ENCODE measurements at places on chromosomes 1 and 21.

- DNase-seq = no peak
These were observed 292.8 kb downstream of the DISC1 start for GRCh38 chr1:231919239-231919885.

DNA sequence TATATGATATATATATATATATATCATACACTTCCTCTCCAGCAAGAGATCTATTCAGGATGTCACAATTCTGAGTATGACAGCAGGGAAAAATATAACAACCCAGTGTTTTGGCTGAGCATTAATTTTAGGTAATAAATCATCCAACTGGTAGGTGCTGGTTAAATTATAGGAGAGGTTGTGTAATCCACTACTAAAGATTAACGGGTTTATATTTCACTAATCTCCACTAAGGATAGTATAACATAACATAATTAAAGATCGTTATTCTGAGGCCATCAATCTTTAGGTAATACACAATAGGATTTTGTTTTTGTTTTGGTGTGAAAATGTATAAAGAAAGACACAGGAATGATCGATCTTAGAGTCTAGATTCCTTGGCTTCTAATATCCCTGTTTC is 102.2 kb downstream of the COQ8A start:
- DNase-seq = no peak

DNA sequence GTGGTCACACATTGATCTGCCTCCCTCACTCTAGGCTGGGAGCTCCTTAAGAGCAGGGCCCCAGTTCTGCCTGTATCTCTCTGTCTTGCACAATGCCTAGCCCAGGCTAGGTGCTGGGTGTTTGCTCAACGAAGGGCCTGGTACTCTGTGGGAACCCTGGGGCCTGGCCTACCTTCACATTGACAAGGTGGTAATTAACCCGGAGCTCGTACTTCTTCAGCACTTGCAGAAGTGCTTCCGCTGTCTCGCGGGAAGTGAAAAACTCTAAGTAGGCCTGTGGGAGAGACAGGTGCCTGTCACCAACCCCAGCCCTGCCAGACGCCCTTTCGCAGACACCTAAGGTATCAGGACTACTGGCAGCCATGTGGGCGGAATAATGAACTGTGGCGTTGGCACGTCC is 13.7 kb downstream of the MTHFR start:
- no peak for DNase-seq

- DNase-seq = no peak
These were observed 648 bp downstream of the FAM76A start for GRCh38 chr1:27726173-27727044.

- no peak for DNase-seq
These were observed 1.5 kb upstream of the NR0B2 start for GRCh38 chr1:26915204-26915842.

DNA sequence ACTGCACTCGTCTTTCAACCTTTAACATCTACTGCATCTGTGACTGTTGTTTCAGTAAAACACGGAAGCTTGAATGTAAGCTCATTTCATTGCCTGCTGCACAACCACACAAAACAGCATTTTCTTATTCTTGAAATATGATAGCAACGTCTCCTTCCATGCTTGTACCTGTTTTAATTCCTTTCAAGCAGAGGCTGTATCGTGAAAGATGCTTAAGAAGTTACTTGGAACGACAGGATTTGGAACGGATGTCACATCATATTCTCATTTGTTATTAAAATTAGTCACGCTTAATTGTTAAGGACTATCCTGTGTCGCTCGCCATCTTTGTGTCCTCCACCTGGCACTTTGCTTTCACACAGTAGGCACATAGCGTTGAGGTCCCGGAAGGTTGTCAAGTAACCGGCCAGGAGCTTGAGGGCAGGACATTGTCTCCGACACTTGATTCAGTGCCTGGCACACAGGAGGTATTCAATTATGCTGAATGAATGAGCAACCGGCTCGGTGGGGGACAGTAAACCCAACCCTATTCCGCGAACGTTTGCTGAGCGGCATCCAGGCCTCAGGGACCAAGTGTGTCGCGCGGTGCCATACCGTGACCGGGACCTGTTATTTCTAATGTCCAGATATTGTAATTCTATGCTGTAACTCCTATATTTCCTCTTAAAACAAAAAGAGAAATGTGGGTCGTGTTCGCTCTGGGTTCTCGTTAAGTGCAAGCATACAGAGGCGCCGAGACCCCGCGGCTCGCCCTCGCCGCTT is 499 bp upstream of the SH3GLB1 start:
- DNase-seq = peak; percentile 8

- no peak for DNase-seq
These were observed 44.4 kb upstream of the LCE5A start for GRCh38 chr1:152466217-152466616.

DNA sequence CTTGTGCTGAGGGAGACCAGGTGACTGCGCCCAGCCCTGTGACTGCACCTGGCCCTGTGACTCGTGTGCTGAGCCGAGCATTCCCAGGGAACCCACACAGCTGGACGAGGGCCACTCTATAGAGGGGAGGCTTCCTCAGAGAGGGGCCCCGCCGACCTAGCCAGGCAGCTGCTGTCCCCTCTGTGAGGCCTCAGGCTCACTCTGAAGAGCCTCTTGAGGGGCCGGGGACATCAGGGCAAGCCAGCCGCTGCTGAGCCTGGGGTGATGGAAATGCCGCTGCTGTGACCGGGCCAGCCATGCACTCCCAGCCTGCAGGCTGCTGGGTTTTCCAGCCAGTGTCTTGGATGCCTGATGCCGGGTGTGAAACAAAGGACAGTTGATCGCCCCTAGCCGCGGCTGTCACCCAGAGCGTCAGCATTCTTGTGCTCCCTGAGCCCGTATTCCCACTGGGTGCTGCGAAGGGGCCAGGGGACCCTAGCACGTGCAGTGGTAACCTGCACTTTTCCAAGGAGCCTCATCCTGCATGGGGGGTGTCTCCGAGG is 17.5 kb downstream of the PFKL start:
- no peak for DNase-seq

Data from stimulated activated CD4-positive, alpha-beta T cell treated with anti-CD3 and anti-CD28 coated beads, Interleukin-1b, Interleukin-23, amount 100 ng/mL, for 1 hour (primary cell).